ENCODE measurements at places on chromosomes 1 and 21.
A peak's percentile ranks its signal among the peaks of the same experiment; 100 is the strongest.

GRCh38 chr21:42188663-42189062 lies 30.3 kb upstream of the ABCG1 start:
- DNase-seq = no peak

- DNase-seq = no peak
Observed at GRCh38 chr1:157181790-157182189, 43.6 kb upstream of the ETV3 start.

DNA sequence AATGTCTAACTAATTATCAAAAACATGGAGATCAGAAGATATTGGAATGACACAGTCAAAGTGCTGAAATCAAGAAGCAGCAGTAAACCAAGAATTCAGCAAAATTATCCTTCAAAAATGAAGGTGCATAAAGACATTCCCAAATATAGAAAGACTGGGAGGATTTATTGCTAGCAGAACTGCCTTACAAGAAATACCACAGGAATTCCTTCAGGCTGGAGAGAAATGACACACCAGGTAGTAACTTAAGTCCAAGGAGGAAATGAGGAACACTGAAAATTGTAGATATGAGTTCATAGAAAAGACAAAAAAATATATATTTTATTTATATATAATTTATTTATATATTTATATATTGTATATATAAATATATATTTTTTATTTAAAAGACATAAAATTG lies 217.2 kb downstream of the RPS6KC1 start:
- DNase-seq = no peak

GRCh38 chr21:45487891-45488600 lies 54.2 kb downstream of the SLC19A1 start:
- DNase-seq = no peak

GRCh38 chr1:237975903-237976302 lies 85.2 kb upstream of the ZP4 start:
- DNase-seq = peak; percentile 21

DNA sequence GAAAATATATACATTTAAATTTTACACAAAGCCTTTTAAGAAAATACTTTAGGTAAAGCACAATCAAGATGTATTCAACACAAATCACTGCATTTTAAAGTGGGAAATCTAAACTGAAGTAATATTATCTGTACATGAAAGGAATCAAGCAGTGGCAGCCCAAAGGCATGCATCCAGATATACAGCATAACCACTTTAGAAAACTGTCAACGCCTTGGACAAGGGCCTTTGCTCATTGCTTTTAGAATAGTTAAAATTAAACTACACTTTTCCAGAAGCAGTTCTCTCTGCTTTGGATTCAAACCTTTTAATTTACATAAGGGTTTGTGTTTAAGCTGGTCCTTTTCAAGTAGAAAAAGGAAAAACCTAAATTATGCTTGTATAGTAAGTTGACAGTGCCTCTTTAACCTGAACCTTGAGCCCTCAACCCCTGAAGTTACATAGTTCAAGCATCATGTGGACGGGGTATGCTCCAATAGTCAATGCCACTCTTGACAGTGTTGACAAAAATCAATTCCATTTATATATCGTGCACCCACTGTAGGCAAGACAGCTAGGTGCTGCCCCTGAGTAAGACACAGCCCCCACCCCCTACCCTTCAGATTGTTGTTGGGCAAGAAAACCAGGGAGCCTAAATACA lies 22.9 kb downstream of the TOR3A start:
- DNase-seq = no peak

- no peak for DNase-seq
Observed at GRCh38 chr1:26827663-26828062, 1.2 kb downstream of the ZDHHC18 start.

GRCh38 chr1:86788300-86789206 lies 84.2 kb downstream of the SH3GLB1 start:
- peak; percentile 87 for DNase-seq

GRCh38 chr1:197198911-197199310 lies 52.4 kb upstream of the ASPM start:
- no peak for DNase-seq

DNA sequence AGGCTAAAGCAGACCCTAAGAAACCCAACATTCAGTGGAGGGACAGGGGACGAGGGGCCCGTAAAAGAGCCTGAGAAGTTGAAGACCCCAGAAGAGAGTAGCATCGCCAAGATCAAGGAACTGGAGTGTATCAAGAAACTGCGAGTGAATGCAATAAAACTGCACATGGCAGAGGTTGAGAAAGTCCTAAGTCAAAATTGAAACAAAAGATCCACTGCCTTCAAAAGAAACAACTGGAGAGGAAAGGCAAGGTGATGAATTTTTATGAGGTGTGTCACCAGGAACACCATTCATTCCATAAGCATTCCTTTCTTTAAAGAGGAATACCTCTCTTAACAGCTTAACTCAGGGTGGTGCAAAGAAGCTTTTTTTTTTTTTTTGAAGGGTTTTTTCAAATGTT lies 38.3 kb upstream of the ADORA3 start:
- no peak for DNase-seq
